ENCODE measurements at places on chromosomes 1 and 21.
A peak's percentile ranks its signal among the peaks of the same experiment; 100 is the strongest.

DNA sequence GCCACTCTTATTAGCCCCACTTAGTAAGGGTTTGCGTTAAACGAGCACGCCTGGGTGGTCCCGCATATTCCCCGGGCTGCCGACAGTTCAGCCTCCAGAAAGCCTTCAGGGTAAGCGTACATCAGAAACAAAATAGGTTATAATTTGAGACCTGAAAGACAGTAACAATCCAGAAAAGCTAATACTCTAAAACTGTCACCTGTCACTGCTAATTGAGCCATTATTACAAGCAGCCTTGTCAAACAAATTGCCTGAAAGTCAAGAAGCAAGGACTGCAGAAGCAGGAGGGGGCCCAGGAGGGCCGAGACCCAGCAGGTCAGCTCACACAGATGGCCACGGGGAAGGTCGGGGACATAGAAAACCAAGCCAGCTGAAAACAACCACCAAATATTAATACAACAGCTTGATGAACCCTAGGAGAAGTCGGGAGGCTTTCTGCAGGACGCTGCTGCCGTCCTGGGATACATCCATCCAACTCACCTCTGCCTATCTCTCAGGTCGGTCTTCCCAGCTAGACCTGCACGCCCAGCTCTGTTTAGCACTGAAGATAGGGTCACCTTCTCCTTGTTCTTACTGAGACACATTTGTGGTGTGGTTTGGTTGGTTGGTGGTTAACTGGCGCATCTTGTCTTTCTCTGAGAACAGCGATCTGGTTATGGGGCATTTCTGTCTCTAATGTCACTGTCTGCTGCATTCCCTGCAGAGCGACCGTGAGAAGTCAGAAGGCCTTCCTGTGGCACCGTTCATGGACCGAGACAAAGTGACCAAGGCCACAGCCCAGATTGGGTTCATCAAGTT lies 110.8 kb downstream of the WDR4 start:
- DNase-seq, result no peak

- DNase-seq, result no peak
Observed at GRCh38 chr1:13766592-13767564, 66.9 kb downstream of the PRDM2 start.

- DNase-seq, result no peak
Observed at GRCh38 chr1:156070548-156070947, 9.6 kb downstream of the RAB25 start.

DNA sequence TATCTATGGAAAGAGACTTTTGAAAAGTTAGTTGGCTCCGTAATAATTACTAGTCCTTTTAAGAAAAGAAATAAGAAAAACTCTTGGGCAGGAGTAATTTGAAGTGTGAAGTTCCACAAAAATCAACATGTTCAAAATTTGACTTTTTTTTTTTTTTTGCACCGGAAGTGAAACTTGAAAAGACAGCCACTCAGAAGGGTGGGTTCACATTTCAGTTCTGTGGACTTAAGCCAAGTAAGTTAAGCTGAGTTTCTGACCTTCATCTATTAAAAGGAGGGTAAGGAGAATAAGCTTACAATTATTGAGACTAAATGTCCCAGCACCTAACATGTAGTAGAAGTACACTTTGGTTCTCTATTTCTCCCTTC lies 11.0 kb downstream of the RO60 start:
- DNase-seq, result no peak

DNA sequence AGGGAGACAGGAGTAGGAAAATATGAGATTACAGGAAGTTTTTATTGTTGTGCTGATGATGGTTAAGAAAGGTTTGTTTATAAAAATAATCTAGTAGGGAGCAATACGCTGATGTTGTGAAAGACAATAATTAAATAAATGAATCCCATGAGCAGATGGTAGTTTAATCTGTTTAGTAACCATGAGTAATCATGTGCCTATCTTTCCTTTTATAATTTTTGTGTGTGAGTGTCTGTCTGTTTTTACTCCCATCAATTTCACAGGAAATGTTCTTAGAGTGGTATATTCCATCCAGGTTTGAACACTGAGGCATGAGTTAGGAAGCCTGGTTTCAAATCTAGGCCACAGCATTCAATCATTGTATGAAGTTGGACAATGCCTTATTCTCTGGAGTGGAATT lies 180.5 kb downstream of the OLFM3 start:
- DNase-seq, result no peak

- no peak for DNase-seq
Observed at GRCh38 chr1:30305519-30305918, 417.9 kb downstream of the MATN1 start.

DNA sequence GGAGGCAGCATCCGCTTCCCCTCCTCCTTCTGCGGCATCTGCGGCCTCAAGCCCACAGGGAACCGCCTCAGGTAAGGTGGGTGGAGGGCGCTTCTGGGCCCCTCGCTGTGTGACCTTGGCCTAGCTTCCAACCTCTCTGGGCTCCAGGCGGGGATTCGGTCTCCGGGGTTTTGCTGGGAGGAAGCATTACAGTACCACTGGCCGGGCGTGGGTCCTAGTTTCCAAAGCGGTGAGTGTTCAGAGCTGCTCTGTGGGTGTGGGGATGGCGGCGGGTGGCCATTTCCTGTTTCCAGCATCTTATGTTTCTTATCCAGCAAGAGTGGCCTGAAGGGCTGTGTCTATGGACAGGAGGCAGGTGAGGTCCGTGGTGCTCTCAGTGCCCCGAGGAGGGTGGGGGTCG lies 11.6 kb downstream of the FAAH start:
- no peak for DNase-seq

DNA sequence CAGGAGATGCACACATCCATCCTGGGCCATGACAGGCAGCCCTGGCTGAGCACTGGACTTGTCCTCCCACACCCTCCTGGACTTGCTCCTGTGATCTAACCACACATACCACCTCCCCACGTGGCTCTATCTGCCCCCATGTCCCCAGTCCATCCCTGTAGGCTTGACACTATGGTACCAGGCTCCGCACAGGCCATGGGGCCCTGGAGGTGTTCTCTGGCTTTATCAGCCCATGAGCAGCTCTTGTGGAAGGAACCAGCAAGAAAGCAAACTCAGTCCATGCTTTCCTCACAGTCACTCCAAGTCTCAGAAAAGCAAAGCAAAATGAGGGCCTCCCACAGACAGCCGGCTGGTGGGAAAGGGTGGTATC lies 61.6 kb downstream of the CD46 start:
- DNase-seq, result no peak

GRCh38 chr1:194517567-194517966 lies 1331.2 kb upstream of the B3GALT2 start:
- DNase-seq, result no peak

DNA sequence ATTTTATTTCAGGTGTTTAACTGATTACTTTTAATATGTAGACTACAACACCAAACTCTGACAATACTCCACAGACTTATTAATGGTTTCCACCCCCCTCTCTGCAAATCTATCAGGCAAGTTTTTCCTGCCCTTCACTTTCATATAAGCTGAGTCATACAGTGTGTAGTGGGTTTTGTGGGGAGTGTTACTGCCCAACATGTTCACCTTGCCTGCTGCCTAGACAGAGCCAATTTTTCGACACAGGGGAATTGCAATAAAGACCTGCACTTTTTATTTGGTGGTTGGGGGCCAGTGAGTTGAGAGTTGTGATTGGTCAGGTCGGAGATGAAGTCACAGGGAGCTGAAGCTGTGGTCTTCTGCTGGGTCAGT lies 119.7 kb downstream of the PPIAL4G start:
- no peak for DNase-seq

DNA sequence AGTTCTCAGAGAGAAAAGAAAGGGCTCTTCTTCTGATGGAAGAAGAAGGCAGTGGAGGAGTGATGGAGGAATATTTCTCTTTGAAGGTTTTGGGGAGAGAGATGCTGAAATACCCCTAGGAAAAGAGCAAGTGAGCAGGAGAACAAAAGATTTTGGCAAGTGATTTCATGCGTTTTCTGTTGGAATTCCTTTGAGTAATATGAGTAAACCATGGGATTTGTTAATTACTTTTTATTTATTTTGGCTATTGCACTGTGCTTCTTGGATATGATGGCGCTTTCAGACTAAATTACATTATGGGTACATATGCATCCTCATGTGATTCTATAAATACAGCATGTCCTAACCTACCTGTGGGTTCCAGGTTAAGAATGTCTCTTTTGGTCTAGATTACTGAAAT lies 210.1 kb upstream of the PTGFR start:
- no peak for DNase-seq

DNA sequence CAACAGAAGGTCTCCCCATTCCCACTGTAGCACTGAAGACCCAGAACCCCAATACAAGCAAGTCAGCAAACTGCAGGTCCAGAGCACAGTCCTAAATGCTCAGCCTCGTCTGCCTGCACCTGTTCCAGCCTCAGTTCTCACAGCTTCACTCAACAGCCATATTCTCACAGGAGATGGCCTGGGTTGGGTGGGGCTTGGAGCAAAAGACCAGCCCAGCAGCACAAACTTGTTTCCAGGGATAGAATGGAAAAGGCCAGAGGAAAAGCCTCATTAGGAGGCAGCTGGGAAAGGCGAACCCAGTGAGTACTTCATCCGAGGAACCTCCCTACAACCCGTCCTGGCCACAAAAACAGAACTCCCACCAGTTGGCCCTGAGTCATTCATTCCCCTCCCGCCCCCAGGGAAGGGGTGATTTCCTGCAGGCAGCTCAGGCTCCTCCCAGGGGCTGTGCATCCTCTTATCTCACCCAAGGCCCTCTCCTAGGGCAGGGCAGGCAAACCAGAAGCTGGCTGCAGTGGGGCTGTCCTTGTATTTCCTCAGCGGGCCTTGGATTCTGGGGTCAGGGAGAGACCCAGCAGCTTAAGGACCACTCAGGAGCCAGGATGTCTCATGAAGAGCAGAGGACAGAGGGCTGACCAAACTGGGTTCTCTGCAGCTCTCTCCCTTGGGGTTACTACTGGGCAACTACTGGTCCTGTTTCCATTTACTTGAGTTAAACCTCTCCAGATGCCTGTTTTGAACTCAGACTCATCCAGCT lies 7.4 kb upstream of the MPL start:
- no peak for DNase-seq

DNA sequence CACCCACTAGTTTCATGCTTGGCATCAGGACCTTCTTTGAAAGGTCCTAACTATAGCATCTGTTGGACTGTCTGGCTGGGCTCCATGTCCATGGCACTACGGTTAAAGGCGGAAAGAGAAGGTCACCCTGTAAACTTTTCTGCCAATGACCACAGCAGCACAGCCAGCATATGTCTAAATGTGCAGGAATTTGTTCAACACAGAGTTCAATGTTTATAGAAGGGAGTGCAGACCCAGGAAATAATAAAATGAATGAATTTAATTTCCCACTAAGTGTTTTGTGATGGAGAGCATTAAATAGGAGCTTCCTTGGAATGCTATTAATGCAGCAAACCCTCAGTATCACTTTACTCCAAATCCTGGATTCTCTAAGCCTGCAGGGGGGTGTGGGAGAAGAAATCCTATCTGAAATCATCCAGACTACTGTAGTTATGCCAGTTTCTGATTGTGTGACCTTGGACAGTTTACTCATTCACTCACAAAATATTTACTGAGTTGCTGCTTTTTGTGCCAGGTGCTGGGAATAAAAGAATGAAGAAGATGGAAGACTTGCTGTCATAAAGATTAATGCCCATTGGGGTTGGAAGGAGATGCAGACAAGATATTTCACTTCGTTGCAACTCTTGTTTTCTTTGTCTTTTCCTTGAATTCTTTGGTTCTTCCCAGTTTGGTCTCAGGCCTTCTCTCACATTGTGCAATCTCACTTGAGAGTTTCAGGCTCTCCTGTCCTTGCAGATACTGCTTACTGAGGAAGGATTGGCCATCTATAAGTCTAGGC lies 195.0 kb downstream of the ROR1 start:
- DNase-seq, result no peak

DNA sequence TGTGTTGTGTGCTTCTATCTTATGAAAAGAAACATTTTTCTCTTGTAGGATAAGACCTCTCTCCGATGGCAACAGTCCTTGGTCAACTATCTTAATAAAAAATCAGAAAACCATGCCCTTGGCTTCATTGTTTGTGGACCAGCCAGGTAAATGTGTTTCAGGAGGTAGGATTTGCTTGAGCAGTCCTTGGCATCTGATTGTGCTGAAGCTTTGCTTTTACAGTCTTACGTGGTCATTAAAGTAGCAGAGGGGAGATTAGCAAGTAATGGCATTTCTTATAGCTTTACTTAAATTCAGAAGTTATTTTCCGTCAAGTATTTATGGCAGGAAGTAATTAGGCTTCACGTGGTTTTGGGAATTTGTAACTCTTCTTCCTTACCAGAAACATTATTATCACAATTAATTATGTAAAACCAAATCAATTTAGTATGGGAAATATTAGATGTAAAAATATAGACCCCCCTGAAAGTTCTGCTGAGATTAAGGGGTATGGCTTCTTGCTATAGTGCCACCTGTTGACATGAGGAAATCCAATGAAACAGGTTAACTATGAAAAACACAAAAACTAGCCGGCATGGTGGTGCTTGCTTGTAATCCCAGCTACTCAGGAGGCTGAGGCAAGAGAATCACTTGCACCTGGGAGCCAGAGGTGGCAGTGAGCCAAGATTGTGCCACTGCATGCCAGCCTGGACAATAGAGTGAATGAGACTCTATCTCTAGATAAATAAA lies 49.0 kb downstream of the MAP3K21 start:
- DNase-seq, result no peak

- peak; percentile 75 for DNase-seq
Observed at GRCh38 chr1:155000726-155001424, 1.7 kb upstream of the ZBTB7B start.

DNA sequence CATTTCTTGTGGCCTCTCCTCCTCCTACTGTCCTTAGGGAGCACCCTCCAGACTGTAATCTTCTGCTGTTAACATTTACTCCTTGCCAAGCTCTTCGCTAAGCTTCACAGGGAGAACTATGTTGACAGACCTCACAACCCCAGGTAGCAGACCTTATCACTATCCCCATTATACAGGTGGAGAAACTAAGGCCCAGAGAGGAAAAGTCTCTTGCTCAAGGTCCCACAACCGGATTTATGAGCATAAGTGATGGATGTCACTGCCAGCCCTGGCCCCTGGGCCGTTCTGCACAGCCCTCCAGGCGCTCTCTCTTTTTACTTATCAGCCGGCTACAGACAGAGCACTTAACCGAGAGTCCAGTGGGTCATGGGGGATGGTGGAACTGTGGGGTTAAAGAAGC lies 18.1 kb downstream of the LYPD8 start:
- no peak for DNase-seq

DNA sequence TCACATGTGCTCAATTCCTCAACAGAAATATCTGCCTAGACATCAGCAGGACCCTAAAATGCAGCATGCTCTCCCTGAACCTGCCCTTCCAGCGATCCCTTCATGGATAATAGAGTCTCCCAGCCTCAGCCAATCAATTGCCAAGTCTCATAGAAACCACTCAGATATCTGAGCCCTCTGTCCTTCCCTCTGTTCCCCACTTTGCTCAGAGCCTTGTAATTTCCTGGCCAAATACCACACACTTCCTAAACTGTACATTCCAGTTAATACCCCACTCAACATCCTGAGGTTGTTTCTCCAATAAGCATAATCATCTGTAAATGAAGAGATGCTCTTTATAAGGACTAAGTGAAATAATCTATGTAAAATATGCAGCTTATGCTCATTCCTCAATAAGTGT lies 59.3 kb upstream of the PTGFRN start:
- DNase-seq, result no peak
